Stimulated activated CD8-positive, alpha-beta memory T cell treated with anti-CD3 and anti-CD28 coated beads, Interleukin-7, amount 100 ng/mL, for 1 hour (primary cell): ENCODE measurements at places on chromosomes 5 and 9.

DNA sequence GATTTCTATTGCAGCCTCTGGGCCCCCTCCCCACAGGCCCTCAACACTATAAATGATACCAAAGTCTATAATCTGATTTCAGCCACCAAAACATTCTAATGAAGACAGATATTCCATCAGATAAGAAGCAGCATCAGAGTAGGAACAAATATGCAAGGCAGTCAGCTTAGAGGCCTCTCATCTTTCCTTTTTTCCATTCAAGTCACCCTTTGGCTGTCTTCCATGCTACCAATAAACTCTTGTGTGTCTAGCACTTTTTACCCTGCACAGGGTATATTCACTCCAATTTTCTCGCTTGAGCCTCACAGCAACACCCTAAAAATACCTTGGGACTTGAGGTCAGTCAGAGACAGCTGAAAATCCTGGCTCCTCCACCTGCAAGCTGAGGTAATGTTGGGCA lies 193.7 kb downstream of the BRINP1 start:
- no peak for DNase-seq

DNA sequence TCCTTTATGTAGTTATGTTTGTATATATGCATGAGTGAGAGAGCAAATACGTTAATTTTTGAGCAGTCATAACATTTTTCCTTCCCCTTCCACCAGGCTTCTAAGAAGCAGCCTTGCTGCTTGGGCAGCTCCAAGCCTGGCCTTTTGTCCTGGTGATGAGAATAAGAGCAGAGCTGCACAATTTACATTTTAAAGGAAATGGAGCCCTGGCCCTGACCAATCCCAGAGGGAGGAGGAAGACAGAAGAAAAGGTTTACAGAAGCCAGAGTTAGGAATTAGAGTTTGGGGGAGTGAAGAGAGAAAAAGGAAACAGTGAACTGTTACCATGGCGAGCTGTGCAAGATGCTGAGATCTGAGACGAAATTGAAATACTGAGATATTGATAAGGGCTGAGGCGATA lies 25.3 kb upstream of the EFNA5 start:
- no peak for DNase-seq

DNA sequence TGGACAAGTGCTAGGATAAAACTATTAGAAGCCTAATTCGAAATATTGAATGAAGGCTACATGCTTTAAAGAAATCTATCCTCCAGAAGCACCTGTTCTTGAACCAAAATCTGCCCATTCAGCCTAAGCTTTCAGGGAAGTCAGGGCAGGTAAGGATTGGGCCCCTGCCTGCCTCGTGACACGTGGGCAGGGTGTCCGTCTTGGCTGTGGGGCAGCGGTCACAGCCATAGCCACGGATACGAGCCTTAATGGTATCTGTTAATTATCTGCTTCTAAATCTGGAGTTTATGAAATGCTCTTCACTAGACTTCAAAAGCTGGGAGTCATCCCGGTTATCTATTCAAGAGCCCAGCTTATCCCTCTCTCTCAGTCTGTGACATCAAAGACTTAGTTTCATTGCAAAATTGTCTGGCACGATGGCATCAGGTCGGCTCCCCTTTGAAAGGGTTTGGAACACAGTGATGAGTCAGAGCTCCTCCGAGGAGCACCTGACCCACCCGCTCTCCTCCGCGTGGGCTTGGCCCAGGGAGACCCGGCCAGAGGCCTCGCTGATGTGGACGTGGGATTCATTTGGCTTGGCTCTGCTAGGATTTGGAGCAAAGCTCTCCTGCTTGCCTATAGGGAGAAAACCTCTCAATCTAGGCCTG lies 135.9 kb downstream of the MACROH2A1 start:
- no peak for DNase-seq

GRCh38 chr5:27048510-27048909 lies 10.1 kb upstream of the CDH9 start:
- DNase-seq = no peak

GRCh38 chr5:174729075-174729680 lies 4.8 kb downstream of the MSX2 start:
- DNase-seq = no peak

DNA sequence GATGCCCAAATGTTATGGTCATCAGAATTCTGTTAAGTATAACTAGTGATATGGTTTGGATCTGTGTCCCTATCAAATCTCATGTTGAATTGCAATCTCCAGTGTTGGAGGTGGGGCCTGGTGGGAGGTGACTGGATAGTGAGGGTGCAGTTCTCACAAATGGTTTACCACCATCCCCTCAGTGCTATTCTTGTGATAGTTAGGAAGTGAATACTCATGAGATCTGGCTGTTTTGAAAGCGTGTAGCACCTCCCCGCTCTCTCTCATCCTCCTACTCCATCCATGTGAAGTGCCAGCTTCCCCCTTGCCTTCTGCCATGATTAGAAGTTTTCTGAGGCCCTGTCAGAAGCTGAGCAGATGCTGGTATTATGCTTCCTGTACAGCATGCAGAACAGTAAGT lies 359.5 kb downstream of the TMEM167A start:
- no peak for DNase-seq

DNA sequence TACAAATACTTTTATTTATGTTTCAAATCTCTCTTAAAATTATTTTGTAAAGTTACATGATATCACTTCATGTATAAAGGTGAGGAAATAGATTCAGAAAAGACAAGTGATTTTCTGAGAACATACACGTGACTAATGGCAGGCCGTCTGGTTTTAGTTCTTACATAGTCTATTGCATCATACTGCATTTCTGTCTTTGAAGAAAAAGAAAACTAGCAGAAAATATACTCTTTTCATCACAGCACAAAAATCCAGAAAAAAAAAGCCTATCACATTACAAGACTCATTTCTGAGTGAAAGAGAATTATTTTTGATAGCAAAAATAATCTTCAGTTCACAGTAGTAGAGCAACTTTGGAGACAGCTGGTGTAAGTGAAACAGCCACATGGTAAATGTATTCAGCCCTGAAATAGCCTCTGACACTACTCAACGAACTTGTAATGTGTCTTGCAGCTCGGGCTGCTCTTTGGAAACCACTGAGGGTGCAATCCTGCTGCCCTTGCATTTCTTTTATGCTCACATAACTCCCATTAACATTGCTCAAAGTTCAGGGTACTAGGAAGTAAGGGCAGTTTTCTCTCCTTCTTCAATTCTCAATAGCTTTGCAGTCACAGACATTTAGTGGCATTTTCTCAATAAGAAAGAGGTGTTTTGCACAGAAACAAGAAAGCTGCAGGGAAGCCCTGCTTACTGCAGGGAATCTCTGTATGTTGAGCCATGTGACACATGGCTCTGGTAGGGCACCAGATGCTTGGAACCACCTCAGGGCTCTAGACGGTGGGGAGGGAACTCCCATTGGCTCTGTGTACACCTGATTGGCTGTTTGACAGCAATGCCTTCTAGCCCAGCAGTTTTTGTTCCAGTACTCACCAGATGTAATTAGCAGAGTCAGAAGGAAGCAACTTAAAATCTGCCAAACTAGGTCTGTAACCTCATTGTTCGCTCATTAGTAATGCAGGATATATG lies 845.3 kb upstream of the PTPRD start:
- DNase-seq = no peak
